ENCODE measurements at places on chromosomes 1 and 21.

- no peak for DNase-seq
These were observed 116.3 kb downstream of the DHRS3 start for GRCh38 chr1:12501661-12502060.

- DNase-seq, result no peak
These were observed 5.7 kb downstream of the UBASH3A start for GRCh38 chr21:42409366-42409765.

DNA sequence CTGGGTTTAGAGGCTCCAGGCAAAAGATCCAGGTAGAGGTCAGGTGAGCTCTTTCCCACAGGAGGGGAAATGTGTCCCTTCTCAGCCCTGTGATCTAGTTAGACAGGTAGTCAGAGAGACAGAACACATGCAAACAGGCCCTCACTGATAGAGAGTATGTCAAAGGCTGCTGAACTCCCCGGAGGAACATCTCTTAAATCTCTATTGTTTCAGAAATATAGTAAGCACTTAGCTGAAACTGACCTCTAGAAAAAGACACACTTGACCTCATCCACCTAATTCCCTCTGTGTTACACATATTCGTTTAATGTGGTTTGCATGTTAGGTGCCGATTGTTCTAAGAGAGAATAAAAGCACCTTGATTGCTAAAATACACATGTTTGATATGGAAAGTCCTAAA lies 23.3 kb downstream of the SUSD4 start:
- no peak for DNase-seq

DNA sequence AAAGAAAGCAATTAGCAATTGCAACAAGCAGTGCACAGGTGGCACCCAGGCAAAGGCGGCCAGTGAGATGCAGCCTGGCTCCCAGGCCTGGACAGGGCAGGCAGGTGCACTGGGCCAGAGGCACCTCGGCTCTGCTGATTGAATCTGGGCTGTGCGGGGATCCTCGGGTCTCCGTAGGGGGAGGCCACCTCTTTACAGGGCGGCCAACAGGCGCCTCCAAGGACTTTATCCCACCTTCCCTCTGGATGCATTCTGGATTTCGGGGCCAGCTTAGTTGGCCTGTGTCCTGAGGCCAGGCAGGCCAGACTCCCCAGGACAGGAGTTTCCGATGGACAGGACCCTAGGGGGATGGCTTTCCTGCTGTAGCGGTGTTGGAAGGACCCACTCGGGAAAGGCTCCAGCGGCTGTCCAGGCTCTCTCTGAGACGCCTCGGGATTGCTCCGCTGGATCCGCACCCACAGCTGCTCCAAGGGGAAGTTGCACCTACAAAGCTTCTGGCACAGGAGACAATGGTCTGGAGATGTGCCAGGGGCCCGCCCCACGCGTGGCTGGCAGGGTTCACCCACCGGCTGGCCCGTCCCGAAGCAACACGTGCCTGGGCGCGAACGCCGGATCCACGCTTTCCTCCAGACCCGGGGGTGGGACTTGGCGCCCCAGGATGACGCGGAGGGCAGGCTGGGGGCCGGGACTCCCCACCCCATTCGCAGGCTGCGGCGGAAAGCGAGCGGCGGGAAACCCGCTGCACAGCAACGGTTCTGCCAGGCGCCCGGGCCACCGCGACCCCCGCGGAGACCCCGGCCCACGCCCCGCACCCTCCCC lies 810 bp downstream of the SLC19A1 start:
- peak; percentile 45 for DNase-seq

DNA sequence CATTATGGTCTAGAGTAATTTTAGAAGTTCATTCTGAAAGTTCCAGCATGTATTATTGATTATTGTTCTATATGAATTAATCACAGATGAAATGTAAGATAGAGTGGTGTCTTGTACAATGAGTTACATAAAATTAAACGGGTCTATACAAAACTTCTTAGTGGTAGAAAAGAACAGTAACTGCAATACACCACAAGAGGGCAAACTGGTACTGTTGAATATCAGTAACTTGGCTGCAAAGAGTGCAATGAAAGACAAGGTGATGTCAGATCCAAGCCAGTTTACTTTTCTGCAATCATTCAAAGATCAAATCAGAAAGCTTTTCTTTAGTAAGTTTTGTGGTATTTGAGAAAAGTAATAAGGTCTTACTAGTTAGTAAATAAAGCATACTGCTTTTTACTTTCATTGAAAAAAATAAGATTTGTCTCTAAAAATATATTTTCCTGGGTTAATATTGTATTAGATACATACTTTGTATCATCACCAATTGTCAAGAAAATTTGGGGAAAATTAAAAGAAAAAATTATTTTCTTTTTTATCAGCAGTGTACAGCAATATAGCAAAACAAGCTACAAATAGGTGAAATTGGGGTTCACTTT lies 66.4 kb upstream of the BTG3 start:
- DNase-seq, result no peak

DNA sequence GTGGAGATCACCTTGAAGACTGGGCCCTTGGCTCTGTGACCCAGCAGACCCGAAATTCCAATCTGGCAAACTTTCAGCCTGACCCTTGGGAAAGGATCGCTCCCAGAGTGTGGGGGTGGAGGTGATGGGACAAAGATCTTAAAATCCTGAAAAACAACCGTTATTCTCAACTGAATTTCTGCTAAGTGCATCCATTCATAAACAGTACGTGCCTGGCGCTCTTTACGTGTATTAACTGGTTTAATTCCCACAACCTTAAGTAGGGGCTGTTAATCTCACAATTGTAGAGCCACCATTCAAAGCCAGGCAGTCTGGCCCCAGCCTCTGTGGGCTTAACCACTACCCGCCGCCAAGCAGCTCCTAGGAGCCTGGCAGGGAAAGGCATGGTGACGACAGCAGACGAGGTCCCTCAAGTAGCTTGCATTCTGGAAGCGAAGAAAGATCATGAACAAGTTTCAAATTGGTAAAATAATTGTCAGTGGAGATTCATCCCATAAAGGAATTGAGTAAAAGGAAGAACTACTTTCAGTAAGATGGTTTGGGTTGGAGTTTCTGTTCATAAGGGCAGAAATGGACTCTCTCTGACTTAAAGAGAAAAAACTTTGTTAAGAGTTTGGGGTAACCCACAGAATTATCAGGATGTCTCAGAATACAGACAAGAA lies 11.4 kb upstream of the RGS16 start:
- DNase-seq, result no peak

GRCh38 chr1:18336801-18337200 lies 143.9 kb upstream of the KLHDC7A start:
- no peak for DNase-seq

GRCh38 chr1:2300004-2300771 lies 72.1 kb downstream of the SKI start:
- peak; percentile 68 for DNase-seq

DNA sequence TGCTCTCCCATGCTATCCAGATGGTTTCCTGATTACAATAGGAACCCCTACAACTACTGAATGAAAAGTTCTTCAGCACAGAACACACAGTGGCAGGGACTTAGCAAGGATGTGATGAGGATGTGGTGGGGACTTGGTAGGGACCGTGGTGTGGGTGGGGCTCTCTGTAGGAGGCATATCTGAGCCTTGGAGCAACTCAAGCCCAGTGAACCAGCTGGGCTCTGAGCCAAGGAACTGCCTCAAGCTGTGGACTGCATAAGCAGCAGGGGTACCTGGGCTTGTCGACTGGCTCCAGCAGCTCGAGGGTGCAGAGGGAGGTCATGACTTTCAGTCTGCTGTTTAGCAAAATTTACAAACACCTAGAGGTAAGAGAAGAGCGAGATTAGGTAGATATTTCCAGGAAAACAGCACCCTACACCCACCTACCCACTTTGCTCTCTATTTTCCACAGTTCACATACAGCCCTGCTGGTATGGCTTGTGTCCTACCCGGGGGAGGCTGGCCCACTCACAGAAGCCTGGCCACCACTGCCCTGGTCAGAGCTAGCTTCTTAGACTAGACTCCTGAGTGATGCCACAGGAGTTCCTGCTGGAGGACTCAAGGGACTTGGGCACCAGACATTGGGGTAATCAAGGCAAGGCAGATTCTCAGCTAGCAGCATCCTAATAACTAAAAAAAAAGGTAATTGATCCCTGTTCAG lies 86.8 kb upstream of the GCLM start:
- no peak for DNase-seq

Data from activated gamma-delta T cell treated with anti-CD3 and anti-CD28 coated beads, Interleukin-2, amount 50 U/mL, for 16 hours (primary cell).